Endothelial cell of umbilical vein (primary cell): ENCODE measurements at places on chromosomes 5 and 9. TPM values are rescaled to one million over a fixed set of nuclear protein-coding genes. Genes with fewer than 3 reads are reported as not detected.

The COL5A1 gene
- polyA plus RNA-seq: 97.4 and 102 TPM in 2 replicates

The SLC6A7 gene
- not detected in 2 replicates for polyA plus RNA-seq

The SLC6A18 gene
- polyA plus RNA-seq: not detected in 2 replicates

The BTNL8 gene
- polyA plus RNA-seq: not detected in 2 replicates

The PIP5KL1 gene
- polyA plus RNA-seq: 1.5 and 2.3 TPM in 2 replicates

The PRDM9 gene
- not detected in 2 replicates for polyA plus RNA-seq

The ST8SIA4 gene
- 4.1 and 4.5 TPM in 2 replicates for polyA plus RNA-seq

The CCDC69 gene
- polyA plus RNA-seq: 4.0 and 4.1 TPM in 2 replicates

The ASS1 gene
- 12.4 and 14.9 TPM in 2 replicates for polyA plus RNA-seq

The BDP1 gene
- polyA plus RNA-seq: 3.7 and 4.5 TPM in 2 replicates

The NR5A1 gene
- polyA plus RNA-seq: not detected in 2 replicates

The TAL2 gene
- polyA plus RNA-seq: 0.30 TPM in 1 of 2 replicates, not detected in the other

The RGS7BP gene
- 0.43 and 0.51 TPM in 2 replicates for polyA plus RNA-seq

The FOXD4 gene
- polyA plus RNA-seq: 0.07 and 0.13 TPM in 2 replicates

The CD72 gene
- 0.39 TPM in 1 of 2 replicates, not detected in the other for polyA plus RNA-seq

The PDCD1LG2 gene
- polyA plus RNA-seq: 7.9 and 9.6 TPM in 2 replicates
